ENCODE measurements at places on chromosomes 7 and 10.

DNA sequence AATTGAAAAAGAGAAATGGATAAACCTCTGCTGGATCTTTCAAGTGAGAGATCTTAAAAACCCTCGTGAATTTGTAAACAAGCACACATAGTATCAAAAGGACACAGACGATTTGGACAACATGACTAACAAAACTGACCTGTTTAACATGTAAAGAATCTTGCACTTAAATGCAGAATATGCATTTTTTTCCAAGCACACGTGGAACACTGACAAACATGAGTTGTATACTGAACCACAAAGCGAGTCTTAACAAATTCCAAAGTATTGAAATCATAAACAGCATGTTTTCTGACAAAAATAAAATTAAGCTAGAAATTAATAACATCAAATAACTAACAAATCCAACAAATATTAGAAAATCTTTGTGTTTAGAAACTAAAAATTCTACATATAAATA is 65.0 kb upstream of the ZNF746 start:
- DNase-seq = no peak

GRCh38 chr10:4691776-4692175 is 134.2 kb upstream of the AKR1E2 start:
- no peak for DNase-seq

- no peak for DNase-seq
Observed at GRCh38 chr10:58660575-58661255, 148.0 kb downstream of the BICC1 start.

- no peak for DNase-seq
Observed at GRCh38 chr7:93751421-93751820, 139.1 kb downstream of the TFPI2 start.

GRCh38 chr10:115063701-115064658 is 29.2 kb upstream of the ATRNL1 start:
- no peak for DNase-seq

DNA sequence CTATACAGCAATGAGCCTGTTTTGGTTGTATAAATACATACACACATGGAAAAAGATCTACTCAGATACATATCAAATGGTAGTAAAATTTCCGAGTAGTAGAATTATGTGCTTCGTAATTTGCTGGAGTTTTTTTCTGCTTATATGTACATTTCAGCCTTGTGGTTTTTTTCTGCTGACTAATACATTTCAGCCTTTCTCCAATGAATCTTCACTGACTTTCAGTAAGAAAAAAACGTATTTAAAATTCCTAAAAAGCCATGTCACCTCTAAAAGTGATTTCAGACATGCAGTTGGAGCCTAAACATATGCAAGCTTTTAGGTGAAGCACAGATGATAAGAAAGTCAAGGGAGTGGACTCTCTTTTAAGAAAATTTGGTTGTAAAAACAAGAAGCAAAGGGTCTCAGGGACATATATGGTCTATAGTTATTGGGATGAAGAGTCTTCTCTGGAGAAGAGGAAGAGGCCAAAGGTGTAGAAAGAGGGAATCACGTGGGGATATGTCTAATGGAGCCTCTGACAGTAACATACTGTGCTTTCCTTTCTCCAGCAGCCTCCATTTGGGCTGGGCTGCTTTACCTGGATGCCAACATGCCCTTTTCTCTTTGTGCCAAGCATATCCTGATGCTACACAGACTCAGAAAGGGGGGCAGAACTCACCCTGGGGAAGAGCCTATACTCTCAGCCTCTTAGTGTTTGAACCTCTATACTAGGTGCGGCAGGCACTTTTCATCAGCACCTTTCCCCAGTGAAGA is 2.4 kb downstream of the AMPH start:
- no peak for DNase-seq

DNA sequence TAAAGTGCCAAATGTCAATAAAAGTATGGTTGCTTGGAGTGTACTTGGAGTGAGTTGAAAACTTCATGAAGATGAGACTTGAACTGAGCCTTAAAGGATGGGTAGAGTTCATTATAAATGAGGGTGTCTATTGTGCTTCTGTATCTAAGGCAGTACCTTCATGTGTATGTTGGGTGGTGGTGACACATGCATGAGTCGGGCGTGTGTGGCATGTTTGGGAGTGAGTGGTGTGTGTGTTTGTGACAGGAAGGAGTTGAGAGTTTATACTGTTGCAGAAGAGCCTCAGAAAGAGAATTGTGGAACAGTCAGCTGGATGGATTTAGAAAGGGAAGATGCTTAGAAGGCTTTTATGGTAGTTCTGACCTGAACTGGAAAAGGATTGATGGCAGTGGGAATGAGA is 6.0 kb upstream of the ZRANB1 start:
- no peak for DNase-seq

- DNase-seq = no peak
Observed at GRCh38 chr7:20007510-20007909, 209.7 kb downstream of the MACC1 start.

DNA sequence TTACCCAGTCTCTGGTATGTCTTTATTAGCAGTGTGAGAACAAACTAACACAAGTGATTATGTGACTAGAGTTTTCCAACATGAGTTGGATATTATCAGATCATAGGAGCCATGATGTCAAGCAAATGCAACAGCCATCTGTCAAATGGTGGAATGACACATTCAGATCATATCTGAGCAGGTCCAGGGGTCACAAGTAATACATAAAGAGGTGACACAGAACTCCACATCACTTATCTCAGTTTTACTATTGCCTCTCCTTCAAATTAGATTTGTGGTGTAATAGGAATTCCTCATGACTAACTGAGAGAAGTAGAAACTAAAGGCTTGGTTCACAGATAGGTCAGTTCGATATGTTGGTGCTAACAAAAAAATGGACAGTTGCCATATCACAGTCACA is 12.2 kb upstream of the SAMD9L start:
- no peak for DNase-seq

- DNase-seq = no peak
Observed at GRCh38 chr10:122669842-122670241, 29.8 kb downstream of the C10orf120 start.

DNA sequence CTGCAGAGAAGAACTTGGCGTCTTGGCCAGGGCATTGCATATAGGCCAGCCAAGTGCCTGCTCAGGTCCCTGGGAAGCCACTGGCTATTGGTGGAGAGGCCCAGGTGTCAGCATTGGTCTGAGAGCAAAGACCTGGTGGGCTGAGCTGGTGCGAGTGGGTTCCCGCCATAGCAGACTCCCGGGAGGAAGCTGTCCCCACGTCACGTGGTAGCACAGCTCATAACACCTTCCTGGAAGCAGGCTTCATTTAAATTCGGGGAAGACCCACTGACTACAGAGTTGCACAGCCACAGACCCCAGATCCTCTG is 130.5 kb downstream of the WDR37 start:
- DNase-seq = no peak

DNA sequence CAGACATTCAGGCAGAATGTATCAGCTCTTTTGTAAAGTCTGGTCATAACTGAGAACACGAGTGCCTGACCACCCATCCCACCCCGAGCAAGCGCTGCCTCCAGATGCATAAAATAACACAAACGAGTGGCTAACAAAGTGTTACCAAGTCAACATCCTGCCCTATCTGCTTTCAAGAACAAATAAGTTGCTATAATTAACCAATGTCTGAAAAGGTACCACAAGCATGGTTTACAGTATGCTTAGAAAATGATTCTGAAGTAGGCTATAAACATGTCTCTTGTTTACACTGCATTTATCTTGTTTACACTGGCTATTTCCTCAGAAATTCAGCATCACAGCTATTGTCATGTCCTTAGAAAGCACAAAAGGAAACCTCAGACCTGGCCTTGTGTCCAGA is 49.5 kb downstream of the PIK3AP1 start:
- DNase-seq = no peak

DNA sequence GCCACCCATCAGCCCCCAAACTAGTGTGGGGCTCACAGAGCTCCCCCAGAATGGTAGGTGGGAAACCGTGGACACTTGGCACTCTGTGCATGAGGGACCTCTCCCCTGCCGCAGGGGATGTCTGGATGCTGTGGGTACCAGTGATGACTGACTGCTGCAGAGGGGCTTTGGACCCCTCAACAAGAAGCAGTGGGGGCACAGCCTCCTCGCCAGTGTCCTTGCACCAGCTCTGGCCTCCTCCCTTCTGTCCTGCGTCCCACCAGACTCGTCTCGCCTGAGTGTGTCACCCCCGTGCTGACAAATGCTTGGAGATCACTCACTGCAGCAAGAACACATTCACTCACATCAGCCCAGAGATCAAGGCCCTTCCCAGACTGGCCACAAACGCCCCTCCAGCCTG is 37.3 kb upstream of the R3HCC1L start:
- no peak for DNase-seq

- no peak for DNase-seq
Observed at GRCh38 chr10:81008726-81009125, 471.0 kb downstream of the SH2D4B start.

DNA sequence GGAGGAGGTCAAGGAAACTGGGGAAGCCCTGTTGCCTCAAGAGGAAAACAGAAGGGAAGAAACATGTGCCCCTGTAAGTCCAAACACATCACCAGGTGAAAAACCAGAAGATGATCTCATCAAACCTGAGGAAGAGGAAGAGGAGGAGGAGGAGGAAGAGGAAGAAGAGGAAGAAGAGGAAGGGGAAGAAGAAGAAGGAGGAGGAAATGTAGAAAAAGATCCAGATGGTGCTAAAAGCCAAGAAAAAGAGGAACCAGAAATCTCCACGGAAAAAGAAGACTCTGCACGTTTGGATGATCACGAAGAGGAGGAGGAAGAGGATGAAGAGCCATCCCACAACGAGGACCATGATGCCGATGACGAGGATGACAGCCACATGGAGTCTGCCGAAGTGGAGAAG is 82.7 kb upstream of the SAMD8 start:
- no peak for DNase-seq

GRCh38 chr7:114450431-114450830 is 35.8 kb downstream of the FOXP2 start:
- no peak for DNase-seq

DNA sequence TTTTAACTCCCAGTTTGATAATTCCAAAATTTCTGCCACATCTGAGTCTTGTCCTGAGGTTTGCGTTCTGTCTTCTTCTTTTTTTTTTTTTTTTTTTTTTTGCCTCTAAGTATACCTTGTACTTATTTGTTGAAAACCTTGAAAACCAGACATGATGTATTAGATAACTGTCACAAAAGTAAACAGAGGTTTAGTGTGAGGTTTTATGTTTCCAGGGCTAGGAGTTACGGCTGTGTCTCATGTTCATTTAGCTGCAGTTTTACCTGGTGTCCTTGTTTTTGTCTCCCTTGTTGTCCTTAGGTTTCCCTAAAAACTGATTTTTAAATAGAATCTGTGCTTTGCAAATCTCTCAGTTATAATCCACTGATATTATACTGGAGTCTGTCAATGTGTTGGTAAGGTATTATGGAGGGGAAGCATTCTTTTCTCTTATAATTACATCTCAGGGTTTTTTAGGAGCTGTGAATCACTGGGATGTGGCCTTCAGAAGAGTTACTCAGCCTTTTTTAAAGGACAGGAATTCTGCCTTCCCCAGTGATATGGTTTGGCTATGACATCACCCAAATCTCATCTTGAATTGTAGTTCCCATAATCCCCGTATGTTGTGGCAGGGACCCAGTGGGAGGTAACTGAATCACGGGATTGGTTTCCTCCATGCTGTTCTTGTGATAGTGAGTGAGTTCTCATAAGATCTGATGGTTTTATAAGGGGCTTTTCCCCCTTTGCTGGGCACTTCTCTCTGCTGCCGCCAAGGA is 95.0 kb downstream of the CDCA7L start:
- no peak for DNase-seq

DNA sequence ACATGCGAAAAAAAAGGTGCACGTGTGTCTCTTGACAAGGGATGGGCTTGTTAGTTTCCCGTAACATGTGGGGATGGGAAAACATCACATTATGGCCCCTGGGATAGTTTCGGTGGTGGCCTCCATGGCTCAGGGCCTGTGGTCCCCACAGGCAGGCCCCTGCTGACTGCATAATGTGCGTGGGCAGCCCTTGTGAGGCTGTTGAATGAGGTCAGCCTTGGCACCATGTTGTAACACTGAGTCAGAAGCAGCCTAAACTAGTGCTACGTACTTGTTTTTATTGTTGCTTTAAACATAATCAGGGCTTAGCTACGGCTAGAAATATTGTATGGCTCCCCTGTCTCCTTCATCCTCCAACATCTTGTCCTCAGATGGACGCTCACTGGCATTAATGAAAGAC is 80.6 kb downstream of the BEND7 start:
- DNase-seq = no peak

DNA sequence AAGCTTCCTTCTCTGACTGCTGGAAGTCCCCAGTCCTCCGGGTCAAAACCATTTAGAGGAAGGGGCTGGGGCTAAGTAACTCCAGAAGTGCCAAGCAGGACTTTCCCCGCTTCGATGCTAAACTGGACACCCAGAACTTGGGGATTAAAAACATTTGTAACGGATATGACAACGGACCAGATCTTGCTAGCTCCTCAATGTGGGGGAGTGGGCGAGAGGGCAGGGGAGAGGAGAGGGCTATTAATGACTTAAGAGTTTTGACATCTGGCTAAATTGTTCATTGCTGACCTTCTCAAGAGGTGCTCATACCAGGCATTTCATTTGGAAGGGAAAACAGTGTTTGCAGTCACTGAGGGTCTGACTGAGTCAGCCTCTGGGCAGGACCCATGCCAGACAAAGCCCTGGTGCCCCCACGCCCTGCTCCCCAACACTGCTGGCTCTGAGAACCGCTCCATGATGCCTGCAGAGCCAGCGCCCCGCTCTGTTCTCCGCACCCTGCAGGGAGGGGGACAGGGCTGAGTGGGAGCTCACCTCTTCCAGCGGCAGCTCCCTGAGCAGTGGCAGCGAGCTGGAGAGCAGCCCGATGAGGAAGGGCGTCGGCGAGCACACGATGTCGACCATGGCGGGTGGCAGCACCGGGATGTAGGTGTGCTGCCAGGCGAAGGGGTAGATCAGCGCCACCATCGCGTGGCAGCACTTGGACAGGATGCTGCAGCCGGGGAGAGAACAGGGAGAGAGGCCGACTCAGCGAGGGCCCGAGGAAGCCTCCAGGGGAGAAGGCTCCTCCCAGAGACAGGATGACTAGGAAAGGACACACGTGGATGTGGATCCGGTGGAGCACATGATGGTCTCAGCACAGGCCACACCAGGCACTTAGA is 47.7 kb upstream of the MKRN1 start:
- DNase-seq = no peak

DNA sequence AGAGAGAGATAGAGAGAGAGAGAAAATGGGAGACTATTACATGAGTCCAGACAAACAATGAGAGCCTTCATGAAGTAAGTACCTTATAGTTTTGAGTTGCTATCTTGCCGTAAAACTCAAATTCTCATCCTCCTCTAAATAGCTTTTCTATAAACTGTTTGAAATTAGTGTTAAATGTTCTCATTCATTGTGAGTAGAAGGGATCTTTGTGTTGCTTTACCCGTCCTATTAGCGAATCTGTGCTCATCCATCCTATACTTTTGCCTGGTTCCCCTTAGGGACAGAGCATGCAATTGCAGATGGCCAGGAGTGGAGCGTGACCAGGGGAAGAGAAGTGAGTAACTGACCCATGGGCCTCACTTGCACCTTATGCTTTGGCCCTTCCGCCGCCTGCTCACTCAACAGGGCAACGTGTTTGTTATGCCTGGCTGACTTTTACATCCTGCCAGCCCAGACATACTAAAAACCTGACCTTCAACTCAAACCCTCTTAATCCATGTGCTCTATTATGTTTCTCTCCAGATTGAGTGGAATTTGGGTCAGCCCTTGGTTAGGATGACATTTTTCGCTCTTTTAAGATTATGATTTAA is 244.2 kb upstream of the YAE1 start:
- no peak for DNase-seq

- DNase-seq = no peak
Observed at GRCh38 chr10:18610517-18610916, 40.9 kb downstream of the NSUN6 start.

All from hematopoietic multipotent progenitor cell treated with erythropoietin and hydrocortisone succinate and interleukin-3 and kit ligand, for 15 days (in vitro differentiated cells).